H9 (cell line): ENCODE measurements at places on chromosomes 4 and X. TPM values are rescaled to one million over a fixed set of nuclear protein-coding genes. Genes with fewer than 3 reads are reported as not detected.

- DNase-seq: no peak
Observed at GRCh38 chr4:99207911-99208718, 10.9 kb downstream of the ADH6 start.

- DNase-seq: no peak
Observed at GRCh38 chrX:131741103-131741581, 197.3 kb downstream of the OR13H1 start.

The XPNPEP2 gene
- total RNA-seq: 0.11 TPM in 1 of 2 replicates, not detected in the other

DNA sequence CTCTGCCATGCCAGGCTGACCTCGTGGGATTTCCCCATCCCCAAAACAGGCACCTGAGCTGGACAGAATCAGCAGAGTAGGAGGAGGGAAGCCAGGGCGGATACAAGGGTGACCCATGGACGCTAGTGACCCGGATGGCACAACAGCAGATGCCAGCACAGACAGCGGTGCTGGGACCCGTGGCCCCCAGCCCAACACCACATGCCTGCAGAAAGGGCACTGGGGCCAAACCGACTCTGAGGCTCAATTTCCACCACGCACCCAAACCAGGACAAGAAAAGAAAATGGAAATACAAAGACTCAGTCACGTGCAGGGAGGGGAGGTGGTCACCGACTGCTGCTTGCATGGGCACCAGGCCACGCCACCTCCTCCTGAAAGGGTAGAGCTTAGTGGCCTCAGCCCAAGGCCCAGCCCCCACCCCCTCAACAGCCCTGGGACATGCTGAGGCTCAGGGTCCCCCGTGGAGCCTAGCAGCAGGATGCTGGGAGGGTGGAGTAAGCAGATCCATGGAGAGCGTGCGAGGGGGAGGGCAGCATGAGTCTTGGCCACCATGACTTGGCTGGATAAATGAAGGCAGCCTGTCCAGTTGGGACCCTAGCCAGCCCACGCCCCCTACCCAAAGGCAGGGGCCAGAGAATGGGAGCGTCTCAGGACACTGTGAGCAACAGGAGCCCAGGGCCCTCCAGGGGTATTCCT lies 47.7 kb downstream of the C4orf50 start:
- no peak for DNase-seq

The DAPP1 gene
- total RNA-seq: not detected in 2 replicates

The TMPRSS11A gene
- not detected in 2 replicates for total RNA-seq
